Cardiac muscle cell (in vitro differentiated cells and primary cell): ENCODE measurements at places on chromosomes 3 and 15. TPM values are rescaled to one million over a fixed set of nuclear protein-coding genes. Genes with fewer than 3 reads are reported as not detected.

The CTXN2 gene
- polyA plus RNA-seq = 0.06 TPM in 1 of 2 replicates, not detected in the other

The RBM15B gene
- 37.9 and 49.2 TPM in 2 replicates for polyA plus RNA-seq

The SIN3A gene
- polyA plus RNA-seq = 19.2 and 28.4 TPM in 2 replicates

The NCBP2 gene
- 98.9 and 106 TPM in 2 replicates for polyA plus RNA-seq

The STARD5 gene
- polyA plus RNA-seq = 0.75 and 2.1 TPM in 2 replicates

The HRG gene
- polyA plus RNA-seq = not detected in 2 replicates

The IGSF10 gene
- polyA plus RNA-seq = 0.17 TPM in 1 of 2 replicates, not detected in the other

The TNFSF10 gene
- polyA plus RNA-seq = not detected in 2 replicates

The ST8SIA2 gene
- polyA plus RNA-seq = 4.0 and 4.5 TPM in 2 replicates

The CAPN3 gene
- polyA plus RNA-seq = 47.0 and 79.7 TPM in 2 replicates

The TUSC7 gene
- polyA plus RNA-seq = 1.9 TPM in 1 of 2 replicates, not detected in the other

The QTRT2 gene
- polyA plus RNA-seq = 8.7 and 13.8 TPM in 2 replicates

The ARPP19 gene
- polyA plus RNA-seq = 78.9 and 133 TPM in 2 replicates

The PEX11A gene
- polyA plus RNA-seq = 12.0 and 13.4 TPM in 2 replicates

The GNAT1 gene
- not detected in 2 replicates for polyA plus RNA-seq

The AADACL2 gene
- not detected in 2 replicates for polyA plus RNA-seq

The DCP1A gene
- polyA plus RNA-seq = 67.0 and 107 TPM in 2 replicates

The CD80 gene
- not detected in 2 replicates for polyA plus RNA-seq

The PPP1R14D gene
- not detected in 2 replicates for polyA plus RNA-seq

The IP6K2 gene
- polyA plus RNA-seq = 130 and 140 TPM in 2 replicates

The LSAMP gene
- 4.4 and 4.6 TPM in 2 replicates for polyA plus RNA-seq

The FEZF2 gene
- polyA plus RNA-seq = not detected in 2 replicates

The SCN11A gene
- 0.47 and 0.51 TPM in 2 replicates for polyA plus RNA-seq

The FBXW12 gene
- 0.39 TPM in 1 of 2 replicates, not detected in the other for polyA plus RNA-seq

The ARL8B gene
- 35.9 and 41.1 TPM in 2 replicates for polyA plus RNA-seq

The ZNF660 gene
- polyA plus RNA-seq = 5.5 and 5.6 TPM in 2 replicates

The TEX55 gene
- polyA plus RNA-seq = not detected in 2 replicates

The DRD3 gene
- polyA plus RNA-seq = not detected in 2 replicates

The ATP2B2 gene
- polyA plus RNA-seq = 0.09 and 0.22 TPM in 2 replicates

The TF gene
- polyA plus RNA-seq = 1.4 and 3.0 TPM in 2 replicates

The RPL39L gene
- 24.8 and 59.8 TPM in 2 replicates for polyA plus RNA-seq

The GOLGA8K gene
- 0.28 TPM in 1 of 2 replicates, not detected in the other for polyA plus RNA-seq

The EIF5A2 gene
- 7.3 and 12.2 TPM in 2 replicates for polyA plus RNA-seq

The ARNT2 gene
- 3.1 and 3.8 TPM in 2 replicates for polyA plus RNA-seq

The GATM gene
- polyA plus RNA-seq = 25.6 and 39.7 TPM in 2 replicates

The CTXND1 gene
- polyA plus RNA-seq = 0.05 and 0.27 TPM in 2 replicates

The PROS1 gene
- polyA plus RNA-seq = 32.6 and 40.4 TPM in 2 replicates

The ARPC4 gene
- polyA plus RNA-seq = 111 and 138 TPM in 2 replicates

The ABCC5 gene
- polyA plus RNA-seq = 92.0 and 97.2 TPM in 2 replicates

The AMOTL2 gene
- polyA plus RNA-seq = 26.7 and 32.1 TPM in 2 replicates

The EPHB3 gene
- polyA plus RNA-seq = 142 and 206 TPM in 2 replicates

The XCR1 gene
- not detected in 2 replicates for polyA plus RNA-seq

The ELL3 gene
- polyA plus RNA-seq = 4.6 TPM in 1 of 2 replicates, not detected in the other

The KCTD6 gene
- 31.0 and 32.1 TPM in 2 replicates for polyA plus RNA-seq

The ERICH6 gene
- polyA plus RNA-seq = 0.44 and 0.55 TPM in 2 replicates

The LRTM1 gene
- 0.13 and 0.56 TPM in 2 replicates for polyA plus RNA-seq

The SCAMP5 gene
- polyA plus RNA-seq = 1.2 and 3.3 TPM in 2 replicates

The CAV3 gene
- 0.39 and 0.77 TPM in 2 replicates for polyA plus RNA-seq

The CPEB1 gene
- polyA plus RNA-seq = 0.86 and 2.3 TPM in 2 replicates

The TRANK1 gene
- 1.9 and 4.4 TPM in 2 replicates for polyA plus RNA-seq

The FANCD2OS gene
- not detected in 2 replicates for polyA plus RNA-seq

The LDHAL6B gene
- not detected in 2 replicates for polyA plus RNA-seq

The KBTBD13 gene
- 4.8 and 5.0 TPM in 2 replicates for polyA plus RNA-seq

The ACAP2 gene
- 36.2 and 44.3 TPM in 2 replicates for polyA plus RNA-seq

The CPN2 gene
- polyA plus RNA-seq = 0.88 and 1.3 TPM in 2 replicates
